ENCODE measurements at places on chromosomes 1 and 21.

- no peak for DNase-seq
Observed at GRCh38 chr1:19655718-19656080, 9.0 kb upstream of the HTR6 start.

DNA sequence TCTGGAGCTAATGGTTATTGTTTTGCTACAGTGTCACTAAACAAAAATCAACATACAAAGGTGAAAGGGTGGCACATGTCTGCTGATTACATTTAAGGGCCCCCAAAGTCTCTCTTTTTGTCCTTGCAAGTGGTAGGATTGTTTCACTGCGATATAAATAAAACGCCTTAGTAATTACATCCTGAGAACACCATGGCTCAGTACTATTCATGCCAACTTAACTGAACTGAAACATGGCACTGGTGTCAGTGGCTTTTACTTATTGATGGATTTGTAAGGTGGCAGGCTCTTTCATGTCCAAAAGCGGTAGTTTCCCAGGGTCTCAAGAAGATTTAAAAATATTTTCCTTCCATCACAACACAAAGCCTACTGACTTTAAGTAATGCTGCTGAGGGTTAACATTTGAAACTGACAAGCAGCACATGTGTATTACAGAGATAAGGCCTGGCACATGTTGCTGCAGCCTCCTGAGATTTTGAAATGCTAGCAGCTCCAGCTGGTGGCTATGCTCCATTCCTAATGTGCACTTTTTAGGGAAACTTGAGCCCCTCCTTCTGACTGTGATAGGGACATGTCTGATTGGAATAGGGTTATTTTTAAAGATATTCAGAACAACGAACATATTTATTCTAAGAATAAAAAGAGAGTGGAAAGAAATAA is 86.8 kb downstream of the ATP1B1 start:
- DNase-seq = no peak

DNA sequence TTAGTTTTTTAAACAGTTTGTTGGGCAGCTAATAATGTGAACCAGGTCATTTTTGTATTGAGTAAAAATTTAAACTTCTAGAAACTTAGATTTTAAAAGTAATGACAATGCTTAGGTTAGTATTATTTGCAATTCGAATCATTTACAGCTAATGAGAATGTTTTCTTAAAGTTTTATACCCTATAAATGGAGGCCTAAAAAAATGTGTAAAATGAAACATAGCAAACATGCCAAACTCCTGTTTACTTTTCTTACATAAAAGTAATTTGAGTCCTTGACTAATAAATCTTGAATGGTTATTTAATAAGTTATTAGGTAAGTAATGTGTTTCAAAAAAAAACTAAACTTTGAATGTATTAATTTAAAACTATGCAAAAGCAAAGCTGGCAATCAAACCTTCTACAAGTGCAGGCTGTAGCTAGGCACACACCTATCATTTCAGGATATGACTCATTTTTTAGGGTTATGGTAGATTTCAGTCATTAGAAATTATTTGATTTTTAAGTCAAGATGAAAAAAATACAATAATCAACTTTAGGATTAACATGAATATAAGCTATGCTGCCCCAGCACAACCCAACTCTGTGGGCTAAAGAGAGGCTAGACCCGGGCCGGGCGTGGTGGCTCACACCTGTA is 41.5 kb downstream of the CLSTN1 start:
- no peak for DNase-seq

DNA sequence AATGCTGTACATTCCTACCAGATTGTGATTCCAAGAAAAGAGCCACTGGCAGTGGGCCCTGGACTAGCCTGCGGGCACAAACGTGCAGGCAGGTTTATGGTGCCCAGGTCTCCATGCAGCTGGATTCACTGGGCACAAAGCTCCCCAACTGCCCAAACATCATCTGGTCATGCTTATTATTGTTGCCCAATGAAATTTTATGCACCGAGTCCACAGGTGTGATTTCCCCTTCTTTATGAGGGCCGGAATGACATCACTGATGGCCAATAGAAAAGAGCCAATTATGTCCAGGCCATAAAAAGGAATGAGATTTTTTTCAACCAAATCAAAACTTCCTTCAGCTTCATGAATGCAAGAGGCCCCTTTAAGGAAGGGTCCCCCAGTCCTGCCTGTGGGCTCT is 66.2 kb downstream of the ERI3 start:
- no peak for DNase-seq

DNA sequence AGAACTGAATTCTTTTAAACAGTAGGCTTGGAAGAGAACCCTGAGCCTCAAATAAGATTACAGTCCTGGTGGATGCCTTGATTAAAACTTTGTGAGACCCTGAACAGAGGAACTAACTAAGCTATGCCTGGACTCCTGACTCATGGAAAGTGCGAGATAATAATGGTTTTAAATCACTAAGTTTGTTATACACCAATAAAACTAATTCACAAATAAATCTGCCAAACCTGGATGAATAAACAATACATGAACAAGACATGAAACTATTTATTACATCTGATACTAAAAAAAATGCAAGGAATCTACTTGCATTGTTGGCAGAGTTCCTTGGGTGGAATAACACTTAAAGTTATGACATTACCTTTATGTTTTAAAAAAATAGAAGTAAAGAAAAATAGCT is 118.4 kb downstream of the PIGK start:
- no peak for DNase-seq

- no peak for DNase-seq
Observed at GRCh38 chr1:196181594-196181878, 426.7 kb downstream of the KCNT2 start.

Data from GDM1 (cell line).